ENCODE measurements at places on chromosomes 1 and 21.
A peak's percentile ranks its signal among the peaks of the same experiment; 100 is the strongest.

- peak; percentile 62 for DNase-seq
Measured at GRCh38 chr1:224525411-224526040, 90.6 kb upstream of the CNIH3 start.

GRCh38 chr21:30996728-30997127 is 41.5 kb downstream of the KRTAP19-8 start:
- DNase-seq: no peak

DNA sequence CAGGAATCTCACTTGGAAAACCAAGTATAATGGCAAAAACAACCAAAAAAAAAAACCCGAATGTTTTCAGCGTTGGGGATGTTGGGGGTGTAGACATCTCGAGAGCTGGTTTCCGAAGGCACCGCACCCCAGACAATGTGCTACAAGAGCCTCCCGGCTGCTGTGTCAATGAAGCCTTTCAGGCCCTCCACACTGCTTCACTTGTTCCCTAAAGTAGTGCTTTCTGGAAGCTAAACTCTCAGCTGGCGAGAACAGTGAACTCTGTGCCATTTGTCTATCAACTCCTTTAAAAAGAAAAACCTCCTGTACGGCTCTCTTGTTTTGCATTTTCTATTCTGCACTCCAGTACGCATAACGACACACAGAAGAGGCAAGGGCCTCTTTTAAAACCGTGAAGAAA is 32.5 kb downstream of the PLEKHO1 start:
- DNase-seq: no peak

GRCh38 chr1:206439205-206439604 is 31.1 kb upstream of the IKBKE start:
- DNase-seq: no peak

- no peak for DNase-seq
Measured at GRCh38 chr1:197391303-197392226, 123.5 kb downstream of the CRB1 start.

- DNase-seq: no peak
Measured at GRCh38 chr1:39044762-39045161, 18.6 kb downstream of the NDUFS5 start.

DNA sequence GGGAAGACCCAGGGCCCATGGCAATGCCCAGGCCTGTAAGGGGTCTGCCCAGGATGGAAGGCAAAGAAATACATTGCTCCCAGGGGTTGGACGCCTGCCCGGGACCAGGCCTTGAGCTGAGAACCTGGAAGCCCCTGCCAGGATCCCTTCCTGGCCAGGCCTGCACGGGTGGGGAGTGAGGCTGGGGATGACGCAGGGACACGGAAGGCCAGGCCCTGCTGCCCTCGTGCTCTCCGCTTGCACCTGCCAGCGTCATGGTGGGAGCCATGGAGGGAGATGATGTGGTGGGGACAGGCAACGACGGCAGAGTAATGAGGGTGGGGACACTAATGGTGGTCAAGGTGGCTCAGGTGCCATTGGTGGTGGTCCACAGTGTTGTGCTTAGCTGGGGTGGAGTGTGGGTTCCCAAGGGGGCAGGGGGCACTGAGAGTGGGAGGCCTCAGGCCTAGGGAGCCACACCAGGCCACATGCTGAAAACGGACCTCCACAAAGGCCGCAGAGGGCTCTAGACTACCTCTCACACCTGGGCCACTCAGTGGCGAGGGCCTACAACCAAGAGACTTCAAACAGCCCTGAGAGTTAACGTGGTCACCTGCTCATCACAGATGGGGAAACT is 4.3 kb downstream of the HES3 start:
- no peak for DNase-seq

DNA sequence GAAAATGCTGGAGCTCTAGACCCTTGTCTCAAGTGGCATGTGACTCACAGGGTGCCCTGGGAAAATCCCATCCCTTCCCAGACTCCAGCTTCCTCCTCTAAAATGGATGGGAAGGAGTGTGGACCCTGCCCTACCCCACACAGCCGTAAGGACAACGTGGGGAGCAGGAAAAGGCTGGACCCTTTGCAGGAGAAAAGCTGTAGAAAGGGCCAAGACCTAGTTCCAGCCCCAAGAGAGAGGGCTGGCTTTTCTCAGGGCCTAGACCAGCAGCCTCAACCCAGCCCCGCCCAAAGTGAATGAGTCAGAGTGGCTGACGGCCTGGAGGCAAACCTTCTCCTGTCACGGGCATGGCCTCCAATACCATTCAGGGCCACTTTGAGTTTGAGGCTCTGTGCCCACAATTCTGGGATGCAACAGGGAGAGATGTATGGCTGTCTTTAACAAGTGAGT is 1.1 kb downstream of the LAMB3 start:
- peak; percentile 88 for DNase-seq

- DNase-seq: no peak
Measured at GRCh38 chr21:36113647-36114428, 21.0 kb upstream of the CBR3 start.

GRCh38 chr21:14687268-14687625 is 141.1 kb upstream of the SAMSN1 start:
- DNase-seq: no peak

GRCh38 chr1:232524056-232524455 is 105.9 kb downstream of the SIPA1L2 start:
- no peak for DNase-seq

- no peak for DNase-seq
Measured at GRCh38 chr21:43793243-43793642, 3.9 kb downstream of the RRP1 start.

GRCh38 chr21:25878344-25878743 is 143.6 kb downstream of the GABPA start:
- no peak for DNase-seq

- DNase-seq: no peak
Measured at GRCh38 chr1:6822530-6823359, 37.5 kb downstream of the CAMTA1 start.

DNA sequence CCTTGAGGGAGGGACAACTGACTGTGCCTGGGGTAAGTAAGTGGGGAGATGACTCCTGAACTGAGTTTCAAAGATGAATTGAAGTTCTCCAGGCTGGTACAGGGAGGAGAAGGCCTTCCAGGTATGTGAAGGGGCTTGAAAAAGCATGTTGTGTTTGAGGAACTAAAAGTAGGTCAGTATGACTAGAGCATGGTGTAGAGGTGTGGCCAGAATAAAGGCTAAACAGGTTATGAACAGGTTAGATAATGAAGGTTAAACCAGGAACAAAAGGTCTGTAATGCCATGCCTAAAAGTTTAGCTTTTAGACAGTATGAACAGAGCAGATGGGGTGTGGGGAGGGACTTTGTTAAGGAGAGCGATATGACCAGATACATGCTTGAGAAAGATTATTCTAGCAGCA is 7.3 kb upstream of the CLSPN start:
- DNase-seq: no peak

GRCh38 chr1:54596756-54597155 is 26.6 kb downstream of the FAM151A start:
- DNase-seq: peak; percentile 10

DNA sequence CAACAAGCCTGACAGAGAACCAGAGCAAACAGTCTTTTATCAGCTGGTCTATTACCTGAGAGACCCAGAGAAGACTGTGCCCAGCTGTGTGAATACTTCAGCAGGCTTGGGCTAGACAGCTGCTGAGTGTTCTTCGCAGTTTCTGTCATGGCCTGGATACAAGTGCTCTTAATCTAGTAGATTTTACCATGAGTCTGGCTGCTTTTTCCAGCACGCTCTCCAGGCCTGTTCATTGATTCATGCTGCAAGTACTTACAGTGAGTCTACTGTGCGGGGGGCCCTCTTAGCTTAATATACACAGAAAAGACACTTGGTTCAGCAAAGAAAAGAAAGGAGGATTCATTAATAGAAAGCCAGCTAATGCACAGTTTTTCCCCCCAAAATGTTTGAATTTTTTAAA is 48.5 kb downstream of the RGS7 start:
- DNase-seq: no peak

- no peak for DNase-seq
Measured at GRCh38 chr1:169120066-169120465, 13.6 kb downstream of the ATP1B1 start.

- no peak for DNase-seq
Measured at GRCh38 chr21:46139686-46140085, 15.7 kb downstream of the FTCD start.

- peak; percentile 93 for DNase-seq
Measured at GRCh38 chr1:109617291-109617801, 2.1 kb downstream of the GNAT2 start.

GRCh38 chr21:43611598-43612369 is 47.5 kb downstream of the HSF2BP start:
- DNase-seq: peak; percentile 27

- no peak for DNase-seq
Measured at GRCh38 chr1:34378968-34379856, 202.5 kb downstream of the C1orf94 start.

GRCh38 chr21:45506241-45506817 is 35.9 kb downstream of the SLC19A1 start:
- no peak for DNase-seq

GRCh38 chr21:45128613-45129188 is 54.3 kb downstream of the ADARB1 start:
- peak; percentile 70 for DNase-seq

DNA sequence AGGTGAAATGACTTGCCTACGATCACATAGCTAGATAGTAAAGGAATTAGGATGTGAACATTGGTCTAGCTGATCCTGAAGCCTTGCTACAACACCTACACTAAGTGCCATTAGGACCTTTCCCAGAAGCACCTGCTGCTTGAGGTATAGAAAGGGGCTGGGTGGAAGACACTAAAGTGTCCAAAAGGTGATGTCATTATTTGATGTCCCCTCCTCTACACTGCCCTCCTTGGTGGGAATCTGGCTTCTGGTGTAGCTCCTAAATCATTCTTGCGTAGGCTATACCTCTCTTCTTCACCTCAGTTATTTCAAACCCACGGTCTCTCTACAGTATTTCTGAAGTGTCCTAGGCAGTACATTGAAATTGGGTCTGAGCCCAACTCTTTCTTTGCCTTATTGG is 132.5 kb upstream of the FGGY start:
- DNase-seq: no peak

DNA sequence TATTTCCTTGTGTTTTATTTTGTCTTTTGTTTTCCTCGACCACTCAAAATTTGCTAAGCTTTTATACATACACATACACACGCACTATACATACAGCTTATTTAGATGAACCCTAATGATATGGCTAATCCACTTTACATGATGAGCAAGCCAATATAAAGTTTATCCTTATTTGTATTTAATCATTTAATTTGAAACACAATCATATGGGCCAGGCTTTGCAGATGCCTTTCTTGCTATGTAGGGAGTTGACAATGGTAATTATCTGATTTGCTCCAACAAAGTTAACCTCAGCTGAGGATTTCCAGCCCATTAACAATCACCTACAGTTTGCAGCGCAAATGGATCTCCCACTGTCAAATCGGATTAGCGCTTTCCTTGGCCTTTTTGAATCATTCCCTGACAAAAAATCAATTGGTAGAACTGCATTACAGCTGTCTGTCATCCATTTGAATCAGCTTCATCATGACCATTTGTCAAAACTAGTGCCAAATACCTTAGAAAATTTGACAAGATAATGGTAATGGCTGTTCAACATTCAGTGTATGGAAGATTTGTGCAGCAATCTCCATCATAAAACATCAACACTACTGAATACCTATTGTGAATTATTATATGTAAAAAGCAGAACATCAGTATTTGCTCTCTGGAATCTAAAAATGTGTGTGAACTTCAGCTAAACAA is 352.6 kb downstream of the MRPL39 start:
- DNase-seq: no peak

- peak; percentile 68 for DNase-seq
Measured at GRCh38 chr1:27003745-27004470, 8.7 kb downstream of the TENT5B start.

DNA sequence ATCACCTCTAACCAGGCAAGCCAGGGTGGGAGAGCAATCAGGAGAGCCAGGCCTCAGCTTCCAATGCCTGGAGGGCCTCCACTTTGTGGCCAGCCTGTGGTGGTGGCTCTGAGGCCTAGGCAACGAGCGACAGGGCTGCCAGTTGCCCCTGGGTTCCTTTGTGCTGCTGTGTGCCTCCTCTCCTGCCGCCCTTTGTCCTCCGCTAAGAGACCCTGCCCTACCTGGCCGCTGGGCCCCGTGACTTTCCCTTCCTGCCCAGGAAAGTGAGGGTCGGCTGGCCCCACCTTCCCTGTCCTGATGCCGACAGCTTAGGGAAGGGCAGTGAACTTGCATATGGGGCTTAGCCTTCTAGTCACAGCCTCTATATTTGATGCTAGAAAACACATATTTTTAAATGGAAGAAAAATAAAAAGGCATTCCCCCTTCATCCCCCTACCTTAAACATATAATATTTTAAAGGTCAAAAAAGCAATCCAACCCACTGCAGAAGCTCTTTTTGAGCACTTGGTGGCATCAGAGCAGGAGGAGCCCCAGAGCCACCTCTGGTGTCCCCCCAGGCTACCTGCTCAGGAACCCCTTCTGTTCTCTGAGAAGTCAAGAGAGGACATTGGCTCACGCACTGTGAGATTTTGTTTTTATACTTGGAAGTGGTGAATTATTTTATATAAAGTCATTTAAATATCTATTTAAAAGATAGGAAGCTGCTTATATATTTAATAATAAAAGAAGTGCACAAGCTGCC is 19.8 kb downstream of the CSF1 start:
- no peak for DNase-seq

GRCh38 chr1:8330271-8331125 is 12.6 kb downstream of the SLC45A1 start:
- no peak for DNase-seq

DNA sequence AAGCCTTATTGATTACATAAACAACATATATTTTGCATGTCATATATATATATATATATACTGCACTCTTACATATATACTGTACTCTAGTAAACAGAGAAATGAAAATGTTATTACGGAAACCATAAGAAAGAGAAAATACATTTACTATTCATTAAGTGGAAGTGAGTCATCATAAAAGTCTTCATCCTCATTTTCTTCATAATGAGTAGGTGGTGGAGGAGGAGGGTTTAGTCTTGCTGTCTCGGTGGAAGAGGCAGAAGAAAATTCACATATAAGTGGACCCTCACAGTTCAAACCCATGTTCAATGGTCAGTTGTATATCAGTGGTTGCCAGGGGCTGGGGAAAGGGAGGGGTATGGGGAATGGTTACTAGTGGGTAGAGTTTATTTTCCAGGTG is 8.0 kb upstream of the IFNLR1 start:
- no peak for DNase-seq

- no peak for DNase-seq
Measured at GRCh38 chr21:39852021-39852721, 15.1 kb upstream of the PCP4 start.

DNA sequence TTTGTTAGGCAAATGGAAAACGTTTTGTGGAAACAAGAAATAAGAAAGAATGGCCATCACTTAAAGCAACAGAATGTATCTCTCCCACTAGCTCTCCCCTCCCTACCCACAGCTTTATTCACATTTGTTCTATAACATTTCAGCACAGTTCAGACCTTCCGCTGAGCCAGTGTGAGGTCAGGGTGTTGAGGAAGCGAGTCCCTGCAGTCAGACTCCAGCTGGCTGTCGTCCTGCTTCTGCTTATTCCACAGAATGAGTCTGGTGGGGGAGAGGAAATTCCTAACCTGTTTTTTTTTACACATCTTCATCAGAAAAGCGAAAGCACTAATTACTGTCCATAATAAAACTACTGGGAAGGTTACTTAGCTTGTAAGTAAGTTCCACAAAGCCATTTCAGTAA is 39.0 kb downstream of the MRPL39 start:
- peak; percentile 56 for DNase-seq

GRCh38 chr21:42622284-42622683 is 31.1 kb upstream of the PDE9A start:
- DNase-seq: no peak

- DNase-seq: peak; percentile 3
Measured at GRCh38 chr21:24188506-24188905, 1418.8 kb downstream of the MRPL39 start.

Data from foreskin fibroblast (primary cell).